Bronchial epithelial cell (primary cell): ENCODE measurements at places on chromosomes 5 and 9. TPM values are rescaled to one million over a fixed set of nuclear protein-coding genes. Genes with fewer than 3 reads are reported as not detected.

NR5A1 gene
- total RNA-seq = not detected in 2 replicates

- DNase-seq = no peak
Observed at GRCh38 chr9:15219546-15219945, 87.5 kb downstream of the TTC39B start.

DNA sequence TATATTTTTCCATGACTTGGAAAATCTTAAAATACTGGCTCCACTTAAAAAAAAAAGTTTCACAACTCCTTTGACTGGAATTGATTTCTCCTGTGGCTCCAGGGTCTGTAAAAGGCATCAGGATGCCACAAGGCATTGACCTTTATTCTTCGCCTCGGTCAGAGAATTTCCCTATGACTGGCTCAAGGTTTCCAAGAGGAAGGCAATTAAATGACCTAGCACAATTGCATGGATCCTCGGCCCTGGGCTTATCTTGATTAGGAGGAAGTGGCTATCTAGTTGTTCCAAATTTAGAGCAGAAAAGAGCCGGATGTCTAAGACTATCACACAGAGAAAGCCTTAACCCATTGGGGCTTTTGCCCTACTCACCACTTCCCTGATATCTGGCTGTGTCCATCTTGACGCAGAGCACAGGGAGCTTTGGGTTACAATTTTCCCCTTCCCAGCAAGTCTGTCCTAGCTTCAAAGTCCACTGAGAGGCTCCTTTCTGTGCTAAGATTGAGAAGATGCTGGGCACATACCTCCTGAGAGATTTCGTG, 56.9 kb upstream of the COL15A1 start:
- DNase-seq = no peak

GRCh38 chr5:112929336-112930081, 7.5 kb upstream of the REEP5 start:
- DNase-seq = no peak

DNA sequence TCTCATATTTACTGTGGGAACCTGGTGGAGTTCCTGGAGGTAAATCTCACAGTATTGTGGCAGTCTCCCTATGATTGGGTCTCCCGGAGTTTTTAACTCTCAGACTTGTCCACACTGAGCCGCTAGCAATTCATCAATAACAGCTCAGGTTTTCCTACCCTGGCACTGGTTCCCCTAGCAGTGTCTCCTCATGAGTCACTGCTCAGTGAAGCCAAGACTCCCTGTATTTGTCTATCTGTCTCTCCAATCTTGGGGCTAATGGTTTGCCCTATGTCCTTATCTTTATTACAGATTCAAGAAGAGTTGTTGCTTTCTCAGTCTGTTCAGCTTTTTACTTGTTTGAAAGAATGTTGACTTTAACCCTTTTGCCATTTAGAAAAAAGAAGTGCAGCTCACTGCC, 176.7 kb upstream of the FGF10 start:
- DNase-seq = no peak
